Uterus (tissue), 4 donors: ENCODE measurements at places on chromosomes 6 and 20. TPM values are rescaled to one million over a fixed set of nuclear protein-coding genes. Genes with fewer than 3 reads are reported as not detected.

Gene JAG1
- total RNA-seq, result 154 TPM

- H3K27ac ChIP-seq, result peak overlapping the region; percentile 17
- no peaks in the 10 kb centered on the region for H3K4me1 ChIP-seq
- no peaks in the 10 kb centered on the region for H3K27me3 ChIP-seq
- no peaks in the 10 kb centered on the region for H3K36me3 ChIP-seq
These were observed 311.1 kb upstream of the RNF24 start for GRCh38 chr20:4326195-4327065.

GRCh38 chr20:20603339-20603990, 109.0 kb downstream of the RALGAPA2 start:
- H3K4me3 ChIP-seq, result no peak overlapping the region
- H3K36me3 ChIP-seq, result no peaks in the 10 kb centered on the region
- H3K4me1 ChIP-seq, result no peaks in the 10 kb centered on the region
- no peak for DNase-seq
- no peaks in the 10 kb centered on the region for H3K27me3 ChIP-seq

- no peak overlapping the region for H3K4me3 ChIP-seq
- H3K36me3 ChIP-seq, result no peaks in the 10 kb centered on the region
- H3K27me3 ChIP-seq, result no peaks in the 10 kb centered on the region
- DNase-seq, result no peak
- H3K27ac ChIP-seq, result peak overlapping the region; percentile 98
- peaks cover 13% of the 10 kb centered on the region for H3K4me1 ChIP-seq
These were observed 1.9 kb downstream of the TMEM239 start for GRCh38 chr20:2817891-2818595.

DNA sequence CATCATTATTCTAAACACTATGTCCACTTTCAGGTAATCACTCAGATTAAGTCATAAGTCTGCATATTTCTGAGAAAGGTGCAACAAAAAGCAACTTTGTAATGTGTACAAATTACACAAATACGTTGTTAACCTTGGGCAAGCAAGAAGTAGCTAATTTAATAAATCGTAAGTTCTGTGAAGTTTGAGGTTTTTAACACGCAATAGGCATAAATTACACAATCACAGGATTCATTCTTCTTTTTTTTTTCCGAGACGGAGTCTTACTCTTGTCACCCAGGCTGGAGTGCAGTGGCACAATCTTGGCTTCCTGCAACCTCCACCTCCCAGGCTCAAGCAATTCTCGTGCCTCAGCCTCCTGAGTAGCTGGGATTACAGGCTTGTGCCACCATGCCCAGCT, 57.2 kb upstream of the F13A1 start:
- H3K27ac ChIP-seq, result no peak overlapping the region
- no peaks in the 10 kb centered on the region for H3K4me1 ChIP-seq
- no peak overlapping the region for H3K4me3 ChIP-seq
- no peaks in the 10 kb centered on the region for H3K27me3 ChIP-seq
- DNase-seq, result no peak
- H3K36me3 ChIP-seq, result no peaks in the 10 kb centered on the region

Gene B3GALT4
- 14.0 TPM for total RNA-seq

GRCh38 chr20:21096321-21097043, 9.7 kb downstream of the LINC00237 start:
- H3K27ac ChIP-seq, result no peak overlapping the region
- peaks cover 27% of the 10 kb centered on the region for H3K27me3 ChIP-seq
- H3K4me1 ChIP-seq, result peaks cover 8% of the 10 kb centered on the region
- no peak overlapping the region for H3K4me3 ChIP-seq
- H3K36me3 ChIP-seq, result no peaks in the 10 kb centered on the region

DNA sequence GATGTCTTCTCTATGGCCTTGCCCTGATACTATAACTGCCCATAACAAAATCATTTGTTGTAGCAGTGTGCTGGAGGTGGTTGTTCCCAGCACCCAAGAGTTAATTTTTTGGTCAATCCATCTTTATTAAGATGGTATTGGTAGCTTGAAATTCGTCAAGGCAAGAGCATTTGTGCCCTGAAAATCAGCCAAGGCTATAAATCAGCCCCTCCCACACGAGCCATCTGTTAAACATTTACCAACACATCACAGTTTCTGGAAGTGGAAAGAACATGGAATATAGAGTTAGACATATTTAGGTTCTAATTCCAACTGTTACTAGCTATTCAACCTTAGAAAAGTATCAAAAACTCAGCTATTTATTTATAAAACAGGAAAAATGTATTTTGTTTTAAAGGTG, 888.4 kb upstream of the GJE1 start:
- no peaks in the 10 kb centered on the region for H3K27me3 ChIP-seq
- H3K4me3 ChIP-seq, result no peak overlapping the region
- H3K27ac ChIP-seq, result no peak overlapping the region

- H3K36me3 ChIP-seq, result no peaks in the 10 kb centered on the region
- no peak overlapping the region for H3K4me3 ChIP-seq
- H3K27ac ChIP-seq, result no peak overlapping the region
These were observed 103.3 kb downstream of the IBTK start for GRCh38 chr6:82144007-82144851.

Gene ARID1B
- total RNA-seq, result 159 TPM

- H3K27me3 ChIP-seq, result no peaks in the 10 kb centered on the region
- DNase-seq, result no peak
These were observed 333.6 kb downstream of the BTBD9 start for GRCh38 chr6:38305995-38306681.

DNA sequence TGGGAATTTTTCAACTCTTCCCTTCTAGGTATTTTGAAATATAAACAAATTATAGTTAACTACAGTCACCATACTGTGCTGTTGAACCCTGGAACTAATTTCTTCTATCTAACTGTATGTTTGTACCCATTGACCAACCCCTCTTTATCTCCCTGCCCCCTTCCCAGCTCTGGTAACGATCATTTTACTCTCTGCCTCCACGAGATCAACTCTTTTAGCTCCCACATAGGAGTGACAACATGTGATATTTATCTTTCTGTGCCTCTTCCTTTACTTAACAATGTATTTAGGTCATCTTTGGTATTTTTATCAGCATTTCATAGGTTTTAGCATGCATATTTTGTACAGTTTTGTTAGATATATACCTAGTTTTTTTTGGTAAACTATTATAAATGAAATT, 45.9 kb downstream of the ASXL1 start:
- DNase-seq, result no peak
- H3K4me1 ChIP-seq, result no peaks in the 10 kb centered on the region
- no peak overlapping the region for H3K4me3 ChIP-seq

DNA sequence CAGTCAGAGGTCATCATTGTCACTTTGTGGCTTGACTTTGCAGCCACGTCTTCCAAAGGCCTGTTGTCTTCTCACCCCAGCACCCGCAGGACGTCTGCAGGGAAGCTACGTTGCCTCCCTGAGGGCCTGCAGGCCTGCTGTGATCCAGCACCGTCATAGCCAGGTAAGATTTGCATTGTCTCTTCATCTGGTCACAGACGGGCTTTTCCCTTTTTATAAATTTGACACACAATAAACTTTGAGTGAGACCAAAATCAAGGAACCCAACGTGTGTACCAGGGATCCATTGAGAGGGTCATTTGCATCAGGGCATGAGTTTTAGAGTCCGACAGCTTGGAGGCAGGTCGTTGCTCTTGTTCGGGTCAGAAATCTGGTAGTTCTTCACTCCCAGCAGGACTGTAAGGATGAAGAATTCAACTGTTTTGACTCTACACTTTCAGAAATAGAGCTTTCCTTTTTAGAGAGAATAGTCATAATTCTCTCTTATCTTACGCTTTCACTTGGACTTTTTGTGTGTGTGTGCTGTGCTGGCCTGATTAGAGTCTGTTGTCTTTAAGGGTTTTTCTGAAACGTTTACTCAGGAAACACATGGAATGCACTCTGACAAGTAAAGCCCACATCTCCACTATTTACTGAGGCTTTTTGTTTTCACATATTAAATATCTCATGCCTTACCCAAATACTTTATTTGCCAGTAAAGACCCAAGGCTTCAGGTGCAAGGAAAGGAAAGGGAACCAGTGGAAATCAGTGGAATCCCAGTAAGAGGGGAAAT, 177.2 kb upstream of the TAB2 start:
- H3K4me1 ChIP-seq, result no peaks in the 10 kb centered on the region
- no peak overlapping the region for H3K27ac ChIP-seq
- H3K4me3 ChIP-seq, result no peak overlapping the region
- no peak for DNase-seq

Gene LYRM4
- total RNA-seq, result 27.3 TPM

GRCh38 chr6:79261666-79262065, 27.2 kb upstream of the HMGN3 start:
- no peak overlapping the region for H3K4me3 ChIP-seq
- no peak overlapping the region for H3K27ac ChIP-seq
- no peaks in the 10 kb centered on the region for H3K4me1 ChIP-seq
- no peaks in the 10 kb centered on the region for H3K27me3 ChIP-seq

DNA sequence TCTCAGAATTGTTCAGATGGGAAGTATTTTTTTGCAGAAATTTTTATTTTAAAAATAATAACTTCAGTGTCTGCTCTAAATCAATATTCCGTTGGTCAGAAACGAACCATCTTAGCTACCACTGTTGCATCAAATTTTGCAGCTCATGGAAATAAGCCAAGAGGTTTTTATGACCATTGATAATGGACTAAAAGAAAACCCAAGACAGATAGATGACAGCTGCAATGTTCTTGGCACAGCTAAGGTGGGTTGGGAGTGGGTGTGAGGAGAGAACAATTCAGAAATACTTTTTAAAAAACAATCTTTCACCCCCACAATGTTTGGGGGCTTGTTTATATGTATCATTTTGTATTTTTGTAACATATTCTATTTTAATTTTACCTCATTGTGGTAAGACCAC, 121.1 kb downstream of the PDE7B start:
- no peaks in the 10 kb centered on the region for H3K4me1 ChIP-seq
- H3K27ac ChIP-seq, result no peak overlapping the region
- no peak overlapping the region for H3K4me3 ChIP-seq
- no peaks in the 10 kb centered on the region for H3K27me3 ChIP-seq

Gene MACROD2
- total RNA-seq, result 28.1 TPM

DNA sequence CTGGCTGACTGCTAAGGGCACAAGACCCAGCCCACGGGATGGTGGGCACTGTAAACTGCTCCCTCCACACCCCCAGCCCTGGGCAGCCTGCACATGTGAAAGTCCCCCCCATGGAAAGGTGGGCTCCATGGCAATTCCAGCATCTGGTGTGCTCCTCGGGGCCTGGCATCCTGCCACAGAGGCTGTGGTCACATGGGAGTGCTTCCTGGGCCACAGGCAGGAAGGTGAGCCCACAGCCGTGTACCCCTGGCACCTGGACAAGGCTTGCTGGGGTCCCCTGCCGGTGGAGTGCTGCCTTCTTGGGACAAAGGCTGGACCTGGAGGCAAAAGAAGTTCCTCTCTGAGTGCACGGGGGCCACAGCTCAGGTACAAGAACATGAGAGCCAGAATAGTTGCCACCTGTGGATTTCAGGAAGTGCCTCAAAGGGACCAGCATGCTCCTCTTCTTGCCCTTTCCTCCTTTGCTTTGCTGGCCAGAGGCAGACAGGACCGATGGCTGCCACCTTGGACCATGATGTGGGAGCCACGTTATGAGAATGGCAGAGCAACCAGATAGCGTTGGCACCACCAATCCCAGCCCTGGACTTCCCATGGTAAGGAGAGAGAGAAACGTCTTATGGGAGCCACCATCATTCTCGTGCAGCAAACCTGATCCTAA, 120.2 kb upstream of the MLN start:
- H3K27ac ChIP-seq, result no peak overlapping the region
- no peaks in the 10 kb centered on the region for H3K27me3 ChIP-seq

GRCh38 chr6:36195471-36196112, 952 bp upstream of the BRPF3 start:
- peak overlapping the region; percentile 86 for H3K4me3 ChIP-seq
- DNase-seq, result no peak
- peaks cover 7% of the 10 kb centered on the region for H3K4me1 ChIP-seq

Gene GMDS
- total RNA-seq, result 17.4 TPM

Gene NKAPL
- not detected for total RNA-seq

GRCh38 chr6:36852481-36853147, 13.4 kb upstream of the CPNE5 start:
- no peak overlapping the region for H3K4me3 ChIP-seq
- peak overlapping the region; percentile 74 for H3K27ac ChIP-seq
- H3K36me3 ChIP-seq, result no peaks in the 10 kb centered on the region
- peak; percentile 42 for DNase-seq

DNA sequence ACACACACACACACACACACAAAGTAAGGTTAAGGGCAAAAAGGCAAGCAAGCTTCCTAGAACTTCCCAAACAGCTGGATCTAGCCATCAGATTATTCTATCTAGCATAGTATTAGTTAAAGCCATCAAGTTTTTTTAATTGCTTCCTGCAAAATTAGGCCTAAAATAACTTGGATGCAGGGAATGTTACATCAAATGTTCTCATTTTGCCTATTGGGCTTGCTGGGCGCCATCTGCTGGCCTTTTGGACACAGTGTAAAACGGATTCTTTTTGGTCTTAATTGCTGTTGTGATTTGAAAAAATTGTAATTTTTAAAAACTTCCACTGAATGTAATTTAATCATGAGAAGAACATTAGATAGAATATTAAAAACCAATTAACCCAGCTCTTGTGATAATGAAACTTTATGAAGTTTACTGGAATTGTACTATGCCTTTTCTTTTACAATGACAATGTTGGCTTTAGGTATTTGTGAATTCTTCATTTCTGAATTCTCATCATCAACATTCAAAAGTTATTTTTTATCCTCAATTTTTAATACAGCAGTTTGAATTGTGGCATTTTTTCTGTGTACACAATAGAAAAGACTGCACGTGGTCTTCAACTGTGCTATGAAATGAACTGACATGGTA, 6.8 kb downstream of the MKKS start:
- H3K4me1 ChIP-seq, result no peaks in the 10 kb centered on the region
- no peak overlapping the region for H3K4me3 ChIP-seq
- DNase-seq, result peak; percentile 30
- H3K27ac ChIP-seq, result no peak overlapping the region
- H3K36me3 ChIP-seq, result no peaks in the 10 kb centered on the region

GRCh38 chr20:19113343-19113930, 99.0 kb upstream of the SLC24A3 start:
- no peak overlapping the region for H3K4me3 ChIP-seq
- no peaks in the 10 kb centered on the region for H3K27me3 ChIP-seq
- no peak overlapping the region for H3K27ac ChIP-seq
- no peaks in the 10 kb centered on the region for H3K4me1 ChIP-seq
- no peaks in the 10 kb centered on the region for H3K36me3 ChIP-seq

Gene SAMD10
- total RNA-seq, result 0.83 TPM

Gene VAPB
- 60.7 TPM for total RNA-seq

Gene PHF20
- total RNA-seq, result 61.0 TPM

DNA sequence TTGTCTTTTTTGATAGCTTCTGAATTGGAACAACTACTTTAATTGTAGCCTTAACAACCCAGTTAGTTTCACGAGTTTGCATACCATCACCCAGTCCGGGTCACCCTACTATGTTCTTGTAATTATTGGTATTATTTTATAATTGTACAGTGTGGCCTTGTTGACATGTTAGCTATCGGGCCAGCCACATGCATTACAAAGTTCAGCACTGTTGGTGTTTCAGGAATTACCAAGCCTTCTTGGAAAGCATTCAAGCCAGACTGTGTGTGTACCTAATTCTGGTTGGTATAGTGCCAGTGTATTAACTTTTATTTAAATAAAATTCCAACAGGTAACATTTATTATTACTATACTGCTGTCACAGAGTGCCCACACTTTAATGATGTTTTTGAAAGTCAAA, 150.9 kb downstream of the JARID2 start:
- H3K4me1 ChIP-seq, result no peaks in the 10 kb centered on the region
- H3K36me3 ChIP-seq, result no peaks in the 10 kb centered on the region
- no peak overlapping the region for H3K4me3 ChIP-seq
- H3K27me3 ChIP-seq, result no peaks in the 10 kb centered on the region
- no peak for DNase-seq

Gene C20orf204
- 2.9 TPM for total RNA-seq

Gene NFATC2
- total RNA-seq, result 36.4 TPM

- H3K27me3 ChIP-seq, result no peaks in the 10 kb centered on the region
These were observed 600.4 kb upstream of the NOX3 start for GRCh38 chr6:156056085-156056484.
